Activated CD4-positive, alpha-beta memory T cell treated with anti-CD3 and anti-CD28 coated beads, Interleukin-2, amount 10 ng/mL, durations not matched to agents 7 days and 5 days (primary cell): ENCODE measurements at places on chromosomes 2 and 18. TPM values are rescaled to one million over a fixed set of nuclear protein-coding genes. Genes with fewer than 3 reads are reported as not detected.

The RGPD4 gene
- not detected for total RNA-seq

GRCh38 chr2:43080571-43081021 is 145.8 kb downstream of the ZFP36L2 start:
- no peaks in the 10 kb centered on the region for H3K36me3 ChIP-seq
- H3K27me3 ChIP-seq: no peaks in the 10 kb centered on the region
- no peaks in the 10 kb centered on the region for H3K4me1 ChIP-seq
- no peak overlapping the region for H3K4me3 ChIP-seq
- DNase-seq: no peak
- no peak overlapping the region for H3K27ac ChIP-seq

The ATP8B1 gene
- total RNA-seq: not detected

GRCh38 chr2:180125245-180125962 is 118.3 kb upstream of the CWC22 start:
- no peak overlapping the region for H3K4me3 ChIP-seq
- no peaks in the 10 kb centered on the region for H3K36me3 ChIP-seq

The IL1R1 gene
- 1.5 TPM for total RNA-seq

GRCh38 chr2:180980106-180980942 is at the start of gene UBE2E3:
TSS of gene UBE2E3 (plus strand) at chr2:180980605. CDS start at chr2:180982043, 1,438 bp downstream.
- H3K27me3 ChIP-seq: peaks cover 19% of the 10 kb centered on the region
- DNase-seq: peak; percentile 82
- peaks cover 41% of the 10 kb centered on the region for H3K4me1 ChIP-seq
- peak within 1 kb of the TSS; percentile 89 for H3K27ac ChIP-seq

DNA sequence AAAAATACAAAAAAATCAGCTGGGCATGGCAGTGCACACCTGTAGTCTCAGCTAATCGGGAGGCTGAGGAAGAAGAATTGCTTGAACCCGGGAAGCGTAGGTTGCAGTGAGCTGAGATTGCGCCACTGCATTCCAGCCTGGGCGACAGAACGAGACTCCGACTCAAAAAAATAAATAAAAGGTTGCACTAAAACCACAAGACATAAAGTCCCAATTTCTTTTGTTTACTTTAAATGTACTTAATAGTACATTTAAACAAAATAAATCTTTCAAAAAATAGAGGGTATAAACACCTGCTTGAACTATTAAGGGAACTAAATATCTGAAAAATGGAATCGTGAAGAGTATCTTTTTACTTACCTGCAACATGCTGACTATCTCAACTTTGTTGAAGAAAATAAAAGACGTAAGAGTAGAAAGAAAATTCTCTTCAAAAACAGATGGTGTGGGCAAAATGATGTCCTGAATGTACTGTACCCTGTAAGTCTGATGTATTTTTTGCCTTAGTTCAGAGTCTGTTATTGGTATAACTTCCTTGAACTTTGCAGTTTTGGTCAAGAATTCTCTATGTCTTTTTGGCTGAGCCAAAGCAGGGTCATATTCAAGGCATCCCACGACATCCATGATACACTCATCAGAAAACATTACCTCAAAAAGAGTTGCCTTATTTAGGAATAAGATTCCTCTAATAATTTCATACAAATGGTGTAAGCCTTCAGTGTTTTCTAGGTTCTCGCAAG is 19.2 kb downstream of the PPP4R3B start:
- H3K36me3 ChIP-seq: peaks cover 52% of the 10 kb centered on the region
- no peak for DNase-seq
- H3K4me1 ChIP-seq: peaks cover 15% of the 10 kb centered on the region
- H3K27me3 ChIP-seq: no peaks in the 10 kb centered on the region

GRCh38 chr2:64225491-64225890 is 81.3 kb upstream of the PELI1 start:
- no peak overlapping the region for H3K4me3 ChIP-seq
- DNase-seq: no peak
- H3K36me3 ChIP-seq: peaks cover 2% of the 10 kb centered on the region
- no peak overlapping the region for H3K27ac ChIP-seq
- peaks cover 36% of the 10 kb centered on the region for H3K4me1 ChIP-seq
- no peaks in the 10 kb centered on the region for H3K27me3 ChIP-seq

The FSIP2 gene
- total RNA-seq: not detected

DNA sequence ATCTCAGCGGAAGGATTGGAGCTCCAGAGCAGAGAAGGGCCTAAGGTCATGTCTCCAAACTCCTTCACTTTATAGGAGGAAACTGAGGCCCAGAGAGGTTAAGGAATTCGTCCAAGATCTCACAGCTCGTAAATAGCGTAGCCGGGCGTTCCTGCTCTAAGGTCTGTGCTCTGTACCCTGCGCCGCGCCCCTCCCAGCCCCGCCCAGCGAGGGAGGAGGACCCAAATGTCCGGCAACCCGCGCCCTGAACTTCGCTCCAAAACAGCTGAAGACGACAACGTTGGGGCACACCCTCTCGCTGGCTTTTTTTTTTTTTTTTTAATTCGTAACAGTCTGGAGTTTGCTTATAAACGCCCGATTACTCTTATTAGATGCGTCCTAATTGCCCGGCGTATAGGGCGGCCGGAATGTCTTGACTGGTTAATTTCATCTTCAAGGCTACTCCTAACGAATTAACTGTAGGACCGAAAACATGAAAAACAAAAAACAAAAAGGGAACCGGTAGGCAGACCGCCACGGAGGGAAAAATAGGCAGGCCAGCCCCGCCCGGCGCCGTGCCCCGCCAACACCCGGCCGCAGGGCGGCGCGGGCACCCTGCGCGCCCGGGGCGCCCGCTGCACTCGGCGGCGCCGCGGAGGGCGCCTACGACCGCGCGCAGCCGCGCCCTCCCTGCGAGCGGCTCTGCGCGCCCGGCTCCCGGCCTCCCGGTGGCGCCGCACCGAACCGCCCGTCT is 928 bp upstream of the FOSL2 start:
- peak; percentile 87 for DNase-seq
- H3K27me3 ChIP-seq: no peaks in the 10 kb centered on the region
- H3K4me1 ChIP-seq: peaks cover 26% of the 10 kb centered on the region
- H3K36me3 ChIP-seq: peaks cover 3% of the 10 kb centered on the region
- H3K4me3 ChIP-seq: peak overlapping the region; percentile 91
- peak overlapping the region; percentile 98 for H3K27ac ChIP-seq

The ABCB6 gene
- total RNA-seq: 17.9 TPM

The IHH gene
- not detected for total RNA-seq

The CAPN14 gene
- 0.35 TPM for total RNA-seq

The KCNF1 gene
- not detected for total RNA-seq

The FAM110C gene
- 5.1 TPM for total RNA-seq

The CYS1 gene
- 0.71 TPM for total RNA-seq

- H3K36me3 ChIP-seq: no peaks in the 10 kb centered on the region
- no peak overlapping the region for H3K27ac ChIP-seq
- H3K4me1 ChIP-seq: no peaks in the 10 kb centered on the region
Observed at GRCh38 chr18:67222887-67223286, 293.6 kb downstream of the DSEL start.

DNA sequence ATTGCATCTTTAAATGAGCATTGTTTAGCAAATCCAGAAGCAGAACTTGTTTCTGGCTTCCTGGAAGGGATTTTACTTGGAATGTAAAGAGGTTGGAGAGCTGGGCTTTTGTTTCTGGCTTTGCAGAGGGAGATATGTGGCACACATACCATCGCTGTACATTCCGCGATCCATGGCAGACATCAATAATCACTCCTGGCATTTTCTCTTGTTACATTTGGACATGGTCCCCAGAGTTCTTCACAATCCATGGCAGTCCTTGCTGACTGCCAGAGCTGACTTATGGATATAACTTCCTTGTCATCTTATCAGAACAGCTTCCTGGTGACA is 445.6 kb upstream of the SPRED2 start:
- no peak overlapping the region for H3K27ac ChIP-seq
- H3K36me3 ChIP-seq: no peaks in the 10 kb centered on the region
- H3K4me1 ChIP-seq: no peaks in the 10 kb centered on the region
- H3K27me3 ChIP-seq: no peaks in the 10 kb centered on the region

- no peaks in the 10 kb centered on the region for H3K4me1 ChIP-seq
- no peak overlapping the region for H3K27ac ChIP-seq
- DNase-seq: no peak
Observed at GRCh38 chr2:48050711-48051110, 144.4 kb upstream of the FBXO11 start.

The EFHD1 gene
- total RNA-seq: 2.0 TPM

DNA sequence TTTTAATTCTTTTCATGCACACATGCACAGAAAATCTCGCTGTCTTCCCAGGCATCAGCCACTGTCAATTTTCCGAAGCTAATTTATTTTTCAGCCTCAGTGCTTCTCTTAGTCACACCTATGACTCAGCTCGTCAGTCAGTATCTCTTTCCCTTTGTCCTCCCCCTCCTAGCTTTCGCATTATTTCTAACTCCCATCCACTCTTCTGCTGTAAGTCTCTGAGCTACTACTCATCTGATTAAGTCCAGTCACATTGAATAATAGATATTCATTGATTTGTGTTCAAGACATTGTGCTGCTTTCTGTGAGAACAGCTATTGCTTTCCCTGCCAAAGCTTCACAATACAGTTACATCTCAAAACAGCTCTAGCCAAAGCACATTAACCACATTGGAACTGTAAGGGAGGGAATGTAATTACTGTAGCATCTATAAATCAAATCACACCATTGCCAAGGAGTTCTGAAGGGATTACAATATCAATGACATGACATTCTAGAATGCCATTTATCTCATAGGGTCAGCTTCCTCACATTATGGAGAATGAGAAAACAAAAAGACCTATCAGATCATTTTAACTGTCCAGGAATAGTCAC is 89.4 kb downstream of the SCN3A start:
- H3K36me3 ChIP-seq: no peaks in the 10 kb centered on the region
- no peak for DNase-seq
- H3K4me1 ChIP-seq: no peaks in the 10 kb centered on the region
- H3K27ac ChIP-seq: no peak overlapping the region
- peaks cover 2% of the 10 kb centered on the region for H3K27me3 ChIP-seq

The PUS10 gene
- 7.3 TPM for total RNA-seq

The POTEC gene
- total RNA-seq: not detected

GRCh38 chr2:71500426-71501079 is 47.2 kb downstream of the DYSF start:
- no peak overlapping the region for H3K4me3 ChIP-seq
- no peaks in the 10 kb centered on the region for H3K36me3 ChIP-seq
- DNase-seq: no peak
- no peak overlapping the region for H3K27ac ChIP-seq
- H3K4me1 ChIP-seq: no peaks in the 10 kb centered on the region
- no peaks in the 10 kb centered on the region for H3K27me3 ChIP-seq

The SCN3A gene
- not detected for total RNA-seq

GRCh38 chr18:46423226-46423805 is 233.7 kb downstream of the LOXHD1 start:
- DNase-seq: no peak
- no peaks in the 10 kb centered on the region for H3K27me3 ChIP-seq
- H3K27ac ChIP-seq: no peak overlapping the region
- no peak overlapping the region for H3K4me3 ChIP-seq
- no peaks in the 10 kb centered on the region for H3K36me3 ChIP-seq
- no peaks in the 10 kb centered on the region for H3K4me1 ChIP-seq

The RAPGEF4 gene
- total RNA-seq: 0.40 TPM

The GCG gene
- not detected for total RNA-seq

- no peak overlapping the region for H3K27ac ChIP-seq
- H3K36me3 ChIP-seq: no peaks in the 10 kb centered on the region
- H3K4me3 ChIP-seq: no peak overlapping the region
- H3K4me1 ChIP-seq: no peaks in the 10 kb centered on the region
- DNase-seq: no peak
Observed at GRCh38 chr18:61655630-61656029, 237.2 kb downstream of the RNF152 start.

DNA sequence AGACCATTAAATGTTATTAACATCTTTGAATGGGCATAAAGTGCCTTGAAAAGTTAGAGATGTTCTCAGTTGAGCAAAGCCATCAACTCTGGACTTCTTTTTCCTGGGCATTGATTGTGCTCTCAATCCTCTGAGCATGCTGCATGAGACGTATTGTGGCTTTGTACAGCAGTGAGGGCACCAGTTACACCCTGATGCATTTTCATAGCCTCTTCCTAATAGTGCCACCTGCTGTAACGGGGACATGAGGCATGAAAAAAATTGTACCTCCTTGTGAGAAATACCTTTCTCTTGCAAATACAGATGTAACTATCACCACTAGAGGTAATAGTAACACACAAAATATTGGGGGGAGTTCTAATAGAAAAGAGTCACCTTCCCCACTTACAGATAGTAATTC is 697.5 kb downstream of the TMEM182 start:
- no peak for DNase-seq
- H3K4me3 ChIP-seq: no peak overlapping the region
- no peak overlapping the region for H3K27ac ChIP-seq

DNA sequence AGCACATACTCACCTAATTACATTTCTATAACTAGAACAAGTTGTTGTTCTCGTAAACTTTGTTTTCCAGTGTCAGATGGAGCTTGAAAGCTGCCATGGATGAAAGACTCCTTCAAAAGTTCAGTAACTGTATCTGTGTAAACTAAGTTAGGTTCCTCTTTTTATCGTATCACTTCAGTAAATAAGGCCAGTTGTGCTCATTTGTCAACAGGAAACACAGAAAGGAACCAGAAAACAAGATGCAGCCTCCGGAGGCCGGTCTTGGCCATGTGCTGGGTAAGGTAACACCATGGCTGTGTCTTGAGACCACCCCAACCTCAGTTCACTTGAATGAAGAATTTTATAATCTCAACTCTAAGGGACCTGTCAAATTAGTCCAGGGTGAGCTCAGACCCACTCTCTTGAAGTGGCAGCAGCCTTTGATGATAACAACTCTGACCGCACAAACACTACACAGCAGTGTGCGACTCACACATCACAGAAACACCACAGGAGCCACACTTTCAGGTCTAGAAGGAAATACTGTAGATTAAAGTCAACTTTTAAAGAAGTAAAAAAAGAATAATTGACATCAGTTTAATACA is 213.8 kb downstream of the AFF3 start:
- no peak for DNase-seq
- no peak overlapping the region for H3K27ac ChIP-seq
- no peaks in the 10 kb centered on the region for H3K36me3 ChIP-seq
- no peaks in the 10 kb centered on the region for H3K27me3 ChIP-seq
- H3K4me3 ChIP-seq: no peak overlapping the region

DNA sequence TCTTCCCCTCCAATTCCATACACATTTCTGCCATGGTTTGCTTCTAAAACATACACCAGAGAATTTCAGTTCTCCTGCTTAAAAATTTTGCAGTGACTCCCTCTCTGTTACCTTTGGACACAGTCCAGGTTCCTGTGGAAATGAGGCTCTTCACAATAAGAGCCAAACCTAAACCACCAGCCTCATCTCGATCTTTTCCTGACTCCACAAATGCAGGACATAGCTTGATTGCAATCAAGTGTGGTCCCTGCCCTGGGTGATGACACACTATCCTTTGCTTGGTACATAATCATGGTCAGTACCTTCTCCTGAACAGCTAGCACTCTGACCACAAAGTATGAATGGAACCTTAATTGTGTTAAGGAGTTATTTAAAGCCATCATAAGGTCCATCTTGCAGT is 134.9 kb upstream of the CHAC2 start:
- H3K36me3 ChIP-seq: no peaks in the 10 kb centered on the region
- no peaks in the 10 kb centered on the region for H3K27me3 ChIP-seq
- no peak for DNase-seq
- H3K27ac ChIP-seq: no peak overlapping the region
